ENCODE measurements at places on chromosomes 5 and 9.

- no peak for DNase-seq
These were observed 79.1 kb upstream of the ADAMTSL1 start for GRCh38 chr9:18394847-18395351.

- no peak for DNase-seq
These were observed 1.6 kb downstream of the COL5A1 start for GRCh38 chr9:134643222-134643671.

- DNase-seq = no peak
These were observed 226.7 kb downstream of the AGTPBP1 start for GRCh38 chr9:85515021-85515420.

DNA sequence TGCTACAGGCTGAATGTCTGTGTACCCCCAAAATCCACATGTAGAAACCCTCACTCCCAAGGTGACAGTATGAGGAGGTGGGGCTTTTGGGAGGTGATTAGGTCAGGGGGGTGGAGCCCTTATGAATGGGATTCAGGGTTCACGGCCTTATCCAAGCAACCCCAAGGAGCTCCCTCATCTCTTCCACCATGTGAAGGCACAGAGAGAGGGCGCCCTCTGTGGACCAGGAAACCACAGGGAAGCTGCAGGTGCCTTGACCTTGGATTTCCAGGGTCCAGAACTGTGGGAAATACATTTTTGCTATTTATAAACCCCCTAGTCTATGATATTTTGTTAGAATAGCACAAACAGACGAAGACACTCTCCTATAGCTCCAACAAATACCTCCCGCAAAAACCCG, 53.6 kb upstream of the IRX2 start:
- no peak for DNase-seq

DNA sequence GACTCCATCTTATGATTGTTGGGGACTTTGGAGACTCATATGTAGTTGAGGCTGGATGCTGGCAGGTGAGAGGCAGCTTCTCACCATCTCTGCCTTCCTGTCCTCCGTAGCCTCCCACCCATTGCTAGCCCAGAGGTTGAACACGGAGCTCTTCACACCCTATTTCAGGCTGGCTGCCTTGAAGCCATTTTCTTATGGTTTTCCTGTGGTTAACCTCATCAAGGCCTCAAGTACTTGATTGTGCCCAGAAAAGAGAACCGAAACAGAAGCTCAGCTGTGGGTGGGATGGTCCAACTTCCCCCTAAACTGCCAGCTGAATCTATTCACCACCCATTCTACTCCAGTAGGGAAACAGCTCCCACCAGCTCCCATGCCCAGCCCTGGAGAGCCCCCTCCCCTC, 102.9 kb downstream of the LIFR start:
- no peak for DNase-seq

- DNase-seq = peak; percentile 32
These were observed 297.0 kb upstream of the TAS2R1 start for GRCh38 chr5:9927106-9927505.

DNA sequence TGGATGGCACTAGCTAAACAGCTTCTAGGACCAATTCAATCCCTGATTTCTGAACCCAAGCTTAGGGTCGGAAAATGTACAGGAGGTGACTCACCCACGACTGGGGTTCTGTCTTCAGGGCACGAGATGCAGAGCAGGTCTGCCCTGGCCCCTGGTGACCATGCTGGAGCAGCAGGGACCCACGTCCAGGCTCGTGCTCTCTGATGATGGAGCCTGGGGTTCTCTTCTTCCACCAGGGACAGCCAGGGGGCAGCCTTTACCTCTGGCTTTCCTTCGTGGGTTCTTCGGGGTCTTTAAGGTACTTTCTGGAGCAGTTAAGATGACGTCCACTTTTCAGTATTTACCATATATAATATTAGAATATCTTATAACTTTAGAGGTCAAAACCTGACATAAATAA, 2.1 kb downstream of the CFAP77 start:
- no peak for DNase-seq

DNA sequence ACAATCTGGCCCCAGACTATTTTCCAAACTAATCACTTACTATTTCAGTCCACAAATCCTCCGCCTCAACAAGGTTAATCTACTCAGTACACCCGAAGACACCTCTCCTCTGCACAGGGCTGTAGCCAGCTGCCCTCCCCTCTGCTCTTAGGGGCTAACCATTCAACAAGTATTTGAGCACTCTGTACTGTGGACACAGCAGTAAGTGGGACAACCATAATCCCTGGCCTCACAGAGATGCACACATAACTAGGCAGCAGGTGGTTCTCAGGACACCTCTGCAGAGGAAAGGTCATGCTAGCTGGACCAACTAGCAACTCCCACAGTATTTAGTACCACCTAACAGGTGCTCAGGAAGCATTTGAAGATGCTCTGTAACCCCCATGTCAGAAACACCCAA, 5.5 kb downstream of the CAMSAP1 start:
- DNase-seq = no peak

DNA sequence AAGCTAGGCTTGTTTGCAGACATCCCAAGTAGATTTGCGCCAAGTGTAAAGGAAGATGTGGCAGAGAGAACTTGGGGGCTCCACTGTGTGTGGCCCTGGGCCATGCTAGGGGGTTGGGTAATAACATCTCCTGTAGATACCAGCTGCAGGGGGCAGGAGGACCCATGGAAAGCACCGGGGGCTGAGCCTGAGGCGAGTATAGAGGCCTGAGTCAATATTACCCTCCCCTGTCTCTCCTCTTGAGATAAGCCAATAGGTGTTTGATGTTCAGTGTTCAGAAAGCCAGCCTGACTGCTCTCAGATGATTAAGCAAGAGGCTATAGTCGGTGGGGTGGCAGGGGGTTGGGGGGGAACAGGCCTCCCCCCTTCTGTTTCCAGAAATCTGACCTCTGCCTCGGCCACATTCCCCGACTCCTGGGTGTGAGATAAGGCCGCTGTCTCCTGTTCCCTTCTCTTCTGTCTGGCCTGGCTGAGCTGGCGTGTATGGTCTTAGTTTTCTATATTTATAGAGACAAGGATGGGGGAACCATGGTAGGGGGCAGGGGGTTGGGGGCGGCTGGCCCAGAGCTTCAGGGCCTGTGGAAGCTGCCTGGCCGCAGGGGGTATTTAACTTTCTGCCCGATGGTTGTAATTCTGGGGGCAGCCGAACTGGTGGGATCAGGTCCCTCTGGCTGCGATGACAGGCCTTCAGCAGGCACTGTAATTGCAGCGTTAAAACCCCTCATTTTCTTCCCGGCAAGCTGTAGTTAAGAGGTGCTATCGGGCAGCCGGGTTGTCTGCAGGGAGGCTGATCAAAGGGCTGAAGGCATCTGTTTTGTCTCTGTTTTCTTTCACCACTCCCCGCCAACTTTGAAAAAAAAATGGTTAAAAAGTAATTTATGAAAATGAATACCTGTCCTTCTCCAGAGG, 292.0 kb downstream of the NSG2 start:
- no peak for DNase-seq

DNA sequence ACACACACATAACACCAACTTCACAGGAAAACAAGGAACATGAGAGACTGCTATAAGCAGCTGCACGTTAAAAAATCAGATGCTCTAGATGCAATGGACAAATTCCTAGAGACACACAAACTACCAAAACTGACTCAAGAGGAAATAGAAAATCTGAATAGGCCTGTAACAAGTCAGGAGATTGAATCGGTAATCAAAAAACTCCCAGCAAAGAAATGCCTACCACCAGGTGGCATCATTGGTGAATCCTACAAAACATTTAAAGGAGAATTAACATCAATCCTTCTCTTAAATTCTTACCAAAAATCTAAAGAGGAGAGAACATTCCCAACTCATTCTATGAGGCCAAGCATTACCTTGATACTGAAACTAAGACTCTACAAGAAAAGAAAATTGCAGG, 54.9 kb downstream of the NDST1 start:
- no peak for DNase-seq

- DNase-seq = no peak
These were observed 12.1 kb downstream of the ZBTB34 start for GRCh38 chr9:126872516-126872915.

GRCh38 chr5:31534527-31535046, 2.5 kb downstream of the C5orf22 start:
- no peak for DNase-seq

- no peak for DNase-seq
These were observed 8.6 kb downstream of the CHMP5 start for GRCh38 chr9:33273266-33273971.

- DNase-seq = no peak
These were observed 30.4 kb downstream of the NR3C1 start for GRCh38 chr5:143373076-143373475.

GRCh38 chr5:42745426-42745825, 11.2 kb upstream of the CCDC152 start:
- no peak for DNase-seq

GRCh38 chr5:169700611-169701010, 63.5 kb downstream of the DOCK2 start:
- DNase-seq = no peak

GRCh38 chr5:93890657-93891056, 149.3 kb upstream of the POU5F2 start:
- DNase-seq = no peak

GRCh38 chr9:107989099-107989498, 499.5 kb upstream of the KLF4 start:
- no peak for DNase-seq

DNA sequence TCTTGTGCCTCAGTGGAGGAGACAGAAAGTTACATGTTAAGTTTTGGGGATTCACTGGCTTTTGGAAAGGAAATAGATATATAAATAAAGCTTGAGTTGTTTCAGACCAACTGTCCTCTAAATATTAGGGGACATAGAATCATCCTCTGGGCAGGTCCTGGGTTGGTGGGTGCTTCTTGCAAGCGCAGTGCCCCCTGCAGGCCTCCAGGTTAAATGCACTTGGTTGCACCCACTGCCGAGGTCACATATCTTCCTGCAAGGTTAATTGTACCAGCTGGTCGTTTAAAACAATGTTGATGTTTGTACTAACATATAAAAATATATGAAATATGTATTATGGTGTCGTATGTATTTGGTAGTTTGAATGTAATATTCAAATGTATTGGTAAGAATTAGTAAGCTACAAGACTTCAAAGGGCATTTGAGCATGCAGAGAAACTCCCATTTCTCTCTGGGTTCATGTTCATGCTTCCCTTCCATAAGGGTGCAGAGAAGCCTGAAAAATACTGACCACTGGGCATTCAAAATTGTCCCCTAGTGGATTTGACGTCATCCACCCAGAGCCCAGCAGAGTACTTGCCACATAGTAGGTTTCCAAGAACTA, 87.0 kb downstream of the ZNF618 start:
- DNase-seq = no peak
